ENCODE measurements at places on chromosomes 3 and 15.

- no peak for DNase-seq
These were observed 52.8 kb downstream of the SEMA5B start for GRCh38 chr3:122974764-122975162.

GRCh38 chr3:52146811-52147210 lies 7.4 kb downstream of the POC1A start:
- no peak for DNase-seq

DNA sequence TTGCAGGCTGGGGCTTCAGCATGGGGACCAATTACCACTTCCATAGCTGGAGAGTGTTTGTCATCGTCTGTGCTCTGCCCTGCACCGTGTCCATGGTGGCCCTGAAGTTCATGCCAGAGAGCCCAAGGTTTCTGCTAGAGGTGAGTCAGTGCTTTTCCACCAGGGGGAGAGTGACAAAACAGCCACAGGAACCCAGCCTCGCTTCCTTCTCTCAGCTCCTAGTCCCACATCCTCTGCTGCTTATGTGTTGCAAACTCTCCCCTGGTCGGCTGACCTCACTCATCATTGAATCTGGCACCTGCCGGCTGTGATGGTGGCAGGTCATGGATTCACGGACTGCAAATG lies 158.3 kb downstream of the SV2B start:
- DNase-seq: no peak

DNA sequence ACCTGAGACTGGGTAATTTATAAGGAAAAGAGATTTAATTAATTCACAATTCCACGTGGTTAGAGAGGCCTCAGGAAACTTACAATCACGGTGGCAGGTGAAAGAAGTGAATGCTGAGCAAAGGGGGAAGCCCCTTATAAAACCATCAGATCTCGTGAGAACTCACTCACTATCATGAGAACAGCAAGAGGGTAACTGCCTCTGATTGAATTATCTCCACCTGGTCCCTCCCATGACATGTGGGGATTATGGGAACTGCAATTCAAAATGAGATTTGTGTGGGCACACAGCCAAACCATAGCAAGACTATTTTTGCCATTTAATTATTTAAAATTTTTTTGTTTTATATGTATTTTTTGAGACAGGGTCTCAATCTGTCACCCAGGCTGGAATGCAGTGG lies 27.0 kb upstream of the KCTD6 start:
- no peak for DNase-seq

GRCh38 chr3:44365952-44366351 lies 27.4 kb downstream of the TCAIM start:
- DNase-seq: no peak

DNA sequence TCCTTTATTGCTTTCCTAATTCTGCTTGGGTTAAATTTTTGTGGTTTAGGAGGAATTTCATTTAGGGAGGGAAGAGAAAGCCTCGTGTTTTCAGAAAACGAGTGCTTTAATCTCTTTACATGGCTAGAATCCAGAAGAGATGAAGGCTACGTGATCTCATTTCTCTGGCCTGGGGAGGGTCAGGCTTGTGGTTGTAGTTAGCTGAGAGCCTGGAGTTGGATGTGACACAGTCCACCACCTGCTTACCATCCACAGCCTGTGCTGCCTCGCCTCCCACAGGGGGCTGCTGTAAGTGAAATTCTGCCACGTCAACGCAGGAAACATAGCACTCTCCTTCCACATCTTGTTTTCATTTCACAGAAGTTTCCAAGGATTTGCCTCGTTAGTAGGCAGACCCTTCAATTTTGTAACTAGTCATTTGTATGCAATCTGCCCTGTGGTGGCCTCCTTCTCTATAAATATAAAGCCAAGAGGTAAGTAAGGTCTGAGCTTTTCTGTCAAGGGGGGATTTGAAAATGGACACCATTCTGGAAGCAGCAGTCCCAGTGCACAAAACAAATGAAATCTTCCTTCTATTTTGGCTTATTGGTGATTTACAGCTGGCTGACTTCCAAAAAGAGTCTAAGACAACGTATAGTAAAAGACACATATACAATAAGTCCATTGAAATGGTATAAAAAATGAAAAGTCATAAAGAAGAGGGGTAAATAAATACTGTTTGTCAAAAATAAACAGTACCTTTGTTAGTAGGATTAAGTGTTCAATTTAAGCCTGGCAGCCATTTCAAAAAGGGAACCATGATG lies 3.4 kb downstream of the GXYLT2 start:
- DNase-seq: no peak

- DNase-seq: no peak
These were observed 62.4 kb downstream of the CD200 start for GRCh38 chr3:112395181-112395895.

GRCh38 chr3:58249358-58250092 lies 11.9 kb downstream of the ABHD6 start:
- DNase-seq: no peak

Measured in T-cell (primary cell).